Neuronal stem cell (in vitro differentiated cells): ENCODE measurements at places on chromosomes 11 and 22.

DNA sequence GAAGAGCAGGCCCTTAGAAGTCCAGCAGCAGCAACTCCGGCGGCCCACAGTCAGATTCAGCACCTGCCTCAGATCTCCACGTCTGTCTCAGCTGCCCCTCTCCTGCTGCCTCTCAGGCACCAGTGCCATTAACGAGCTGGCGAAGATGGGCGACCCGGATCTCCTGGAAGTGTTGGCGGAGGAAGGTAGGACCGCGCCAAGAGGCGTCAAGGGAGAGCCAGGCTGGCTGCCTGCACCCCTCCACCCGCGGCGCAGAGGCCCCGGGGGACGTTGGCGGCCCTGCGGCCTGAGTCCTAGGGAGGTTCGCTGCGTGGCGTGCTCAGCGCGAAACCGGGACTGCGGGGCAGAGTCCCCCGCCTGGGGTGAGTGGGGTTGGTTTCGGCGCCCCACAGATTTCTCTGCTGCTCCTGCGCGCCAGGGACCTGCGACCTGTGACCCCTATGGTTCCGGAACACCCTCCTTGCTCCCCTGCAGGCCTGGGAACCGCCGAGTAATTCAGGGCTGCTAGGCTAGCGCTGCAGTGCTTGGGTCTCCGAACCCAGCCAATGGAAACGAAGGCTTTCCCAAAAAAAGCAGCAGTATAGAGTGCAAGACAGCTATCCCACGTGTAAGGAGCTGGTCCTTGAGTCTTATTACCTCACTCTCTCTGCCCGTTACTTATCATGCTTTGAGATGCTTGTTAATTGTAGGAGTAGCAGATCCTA is 615 bp downstream of the ANO5 start:
- peak; percentile 47 for DNase-seq

- peak; percentile 37 for DNase-seq
Measured at GRCh38 chr22:41857155-41857859, 24.4 kb downstream of the SREBF2 start.

GRCh38 chr11:72848846-72849466 is 34.7 kb downstream of the ATG16L2 start:
- DNase-seq, result no peak

DNA sequence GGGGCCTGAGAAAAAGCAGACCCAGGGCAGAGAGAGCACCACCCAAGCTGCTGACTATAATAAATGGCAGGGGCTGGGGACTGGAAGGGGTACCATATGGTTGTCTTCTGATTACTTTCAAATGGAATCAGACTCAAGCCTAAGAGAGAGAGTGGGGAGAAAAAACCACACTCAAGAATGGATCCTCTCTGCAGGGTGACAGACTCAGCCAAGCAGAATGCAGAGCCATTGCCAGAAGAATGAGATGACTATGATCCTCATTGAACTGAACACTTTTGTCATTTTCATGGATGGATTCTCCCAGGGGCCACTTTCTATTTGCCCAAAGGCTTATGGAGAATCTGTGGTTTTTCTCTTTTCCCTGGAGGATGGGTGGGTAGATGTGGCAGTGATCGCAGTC is 8.7 kb downstream of the UBASH3B start:
- no peak for DNase-seq

GRCh38 chr22:39880722-39881121 is 12.8 kb downstream of the ENTHD1 start:
- DNase-seq, result no peak

DNA sequence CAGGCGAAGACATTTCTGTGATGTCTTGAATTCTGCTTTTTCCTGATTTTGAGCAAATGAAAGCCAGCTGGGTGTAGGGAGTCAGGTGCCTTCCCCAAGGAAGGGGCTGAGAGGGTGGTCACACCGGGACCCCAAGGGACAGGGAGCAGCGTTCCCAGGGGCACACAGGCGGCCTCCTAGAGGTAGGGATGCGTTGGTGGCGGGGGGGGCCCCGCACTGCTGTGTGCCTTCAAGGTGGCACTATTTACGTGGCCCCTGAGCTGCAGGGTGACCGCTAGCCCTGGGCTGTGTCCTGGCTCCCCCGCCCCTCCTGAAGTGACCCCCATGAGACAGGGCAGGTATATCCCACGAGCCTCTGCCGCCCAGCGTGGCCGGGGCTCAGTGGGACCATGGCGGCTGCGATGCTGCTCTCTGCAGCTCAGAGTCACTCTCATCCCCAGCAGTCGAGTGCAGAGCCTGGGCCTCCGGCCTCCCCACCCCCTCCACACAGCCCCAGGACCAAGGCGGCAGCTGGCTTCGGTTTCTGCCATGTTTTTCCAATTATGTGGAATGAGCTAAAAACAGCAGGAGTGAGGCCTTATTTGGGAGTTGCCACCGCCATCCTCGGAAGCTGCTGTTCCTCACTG is 60.9 kb downstream of the LRP5 start:
- no peak for DNase-seq

DNA sequence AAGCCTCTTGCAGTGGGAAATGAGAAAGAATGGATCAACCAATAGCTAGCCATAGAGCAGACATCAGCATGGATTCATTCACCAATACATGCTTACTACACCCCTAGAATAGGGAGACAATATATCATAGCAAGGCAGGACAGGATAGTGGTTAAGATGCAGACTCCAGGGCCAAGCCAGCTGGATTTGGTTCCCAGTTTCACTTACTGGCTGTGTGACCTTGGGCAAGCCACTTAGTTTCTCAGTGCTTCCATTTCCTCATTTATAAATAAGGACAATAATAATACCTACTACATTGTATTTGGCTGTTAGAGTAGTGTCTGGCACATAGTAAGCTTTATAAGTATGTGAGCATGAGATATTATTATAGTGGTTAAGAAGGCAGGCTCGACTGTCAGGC is 7.1 kb downstream of the DCHS1 start:
- no peak for DNase-seq

- peak; percentile 50 for DNase-seq
Measured at GRCh38 chr22:46542011-46542985, 4.9 kb upstream of the CELSR1 start.

DNA sequence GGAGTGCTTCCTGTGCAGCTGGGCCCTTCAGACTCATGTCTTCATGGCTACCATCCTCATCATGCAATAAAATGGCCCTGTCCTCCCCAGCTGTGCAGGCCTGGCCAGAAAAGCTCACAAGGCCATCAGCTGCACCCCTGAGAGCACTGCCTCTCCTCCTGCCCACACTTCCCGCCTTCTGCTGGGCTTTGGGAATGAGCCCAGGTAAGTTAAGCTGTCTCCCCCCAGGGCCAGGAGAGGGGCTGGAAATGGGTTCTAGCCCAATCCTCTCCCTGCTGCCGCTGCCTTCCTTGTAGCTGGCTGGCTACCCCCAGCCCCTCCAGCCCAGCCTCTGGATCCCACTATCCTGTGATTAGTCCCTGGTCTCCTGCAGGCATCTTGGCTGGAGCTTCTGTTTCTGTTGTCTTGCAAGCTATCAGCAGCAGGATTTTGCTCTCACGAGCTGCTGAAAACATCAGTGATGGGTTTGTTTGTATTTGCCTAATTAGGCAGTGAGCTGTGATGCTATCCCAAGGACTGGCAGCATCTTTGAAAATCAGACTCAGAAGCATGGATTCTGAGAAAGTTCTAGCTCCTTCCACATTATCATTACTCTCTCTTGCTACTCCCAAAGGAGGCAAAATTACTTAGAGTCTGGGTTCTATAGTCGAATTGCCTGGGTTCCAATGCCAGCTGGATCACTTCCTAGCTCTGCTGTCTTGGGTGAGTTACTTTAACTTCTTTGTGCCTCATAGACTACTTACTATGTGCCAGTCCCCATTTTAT is 168.1 kb downstream of the ST3GAL4 start:
- DNase-seq, result no peak

- no peak for DNase-seq
Measured at GRCh38 chr11:47259232-47259977, 1.6 kb downstream of the NR1H3 start.

- no peak for DNase-seq
Measured at GRCh38 chr11:79139900-79140299, 300.9 kb downstream of the TENM4 start.

GRCh38 chr11:2562890-2563212 is 118.0 kb downstream of the KCNQ1 start:
- no peak for DNase-seq

DNA sequence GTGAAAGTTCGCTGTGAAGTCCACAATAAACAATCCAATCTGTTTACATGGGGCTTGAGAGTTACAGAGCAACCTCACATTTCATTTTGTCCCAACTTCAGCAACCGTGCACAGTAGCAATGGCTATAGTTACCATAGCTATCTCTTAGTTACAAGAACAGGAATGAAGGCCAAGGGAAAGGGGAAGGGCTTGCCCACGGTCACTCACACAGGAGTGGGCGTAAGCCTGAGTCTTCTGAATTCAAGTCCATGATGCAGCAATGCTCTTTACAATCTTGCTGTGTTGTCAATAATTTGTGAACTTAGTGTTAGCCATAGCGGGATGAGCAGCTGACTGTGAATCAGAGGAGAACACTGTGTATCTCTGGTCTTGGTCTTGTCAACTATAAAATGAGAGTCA is 102.9 kb downstream of the ADAMTS15 start:
- no peak for DNase-seq

DNA sequence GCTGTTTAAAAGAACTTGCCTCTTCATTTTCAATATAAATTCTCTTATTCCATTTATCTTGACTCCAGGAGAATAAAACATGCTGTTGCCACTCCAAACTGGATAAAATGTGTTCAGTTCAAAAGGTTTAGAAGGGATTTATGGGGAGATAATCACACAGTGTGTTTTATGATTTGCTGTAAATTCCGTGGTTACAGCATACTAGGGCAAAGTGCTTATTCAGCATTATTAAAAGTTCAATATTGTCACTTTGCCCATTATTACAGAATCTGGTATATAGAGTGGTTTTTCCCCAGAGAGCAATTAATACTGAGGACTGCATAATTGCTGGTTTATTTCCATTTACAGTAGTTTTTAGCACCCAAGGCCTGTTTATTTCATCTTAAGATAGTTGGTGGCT is 780.9 kb upstream of the RAG2 start:
- no peak for DNase-seq

GRCh38 chr11:68469122-68469521 is 8.6 kb downstream of the PPP6R3 start:
- no peak for DNase-seq

GRCh38 chr11:44127130-44127529 is 31.7 kb downstream of the EXT2 start:
- no peak for DNase-seq

DNA sequence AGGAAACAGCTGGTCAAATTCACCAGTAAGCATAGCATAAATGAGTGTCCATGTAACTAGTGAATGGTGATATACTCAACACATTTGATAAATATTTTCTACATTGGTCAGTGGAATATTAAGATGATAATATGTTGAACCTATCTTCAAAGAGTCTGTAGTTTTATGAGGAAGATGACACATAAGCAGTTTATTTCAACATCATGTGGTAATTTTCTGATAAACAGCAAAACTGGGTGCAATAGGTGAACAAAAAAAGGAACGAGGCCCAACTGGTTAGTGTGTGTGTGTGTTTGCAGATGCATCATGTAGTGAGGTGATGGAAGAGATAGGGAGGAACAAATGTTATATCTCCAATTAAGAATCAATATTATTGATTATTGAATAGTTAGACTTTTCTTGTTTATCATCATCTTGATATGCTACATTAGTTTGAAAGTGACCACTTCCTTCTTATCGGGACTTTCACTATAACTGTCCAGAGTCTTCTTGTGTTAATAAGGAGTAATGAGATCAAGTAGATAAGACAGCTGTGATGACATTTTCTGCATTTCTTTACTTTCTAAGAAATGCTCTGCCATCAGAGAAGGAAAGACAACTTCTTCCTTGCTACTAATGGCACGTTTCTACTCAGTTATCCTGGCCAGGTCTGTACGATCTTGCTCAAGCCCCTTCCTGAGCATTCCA is 270.7 kb downstream of the ETS1 start:
- DNase-seq, result no peak

DNA sequence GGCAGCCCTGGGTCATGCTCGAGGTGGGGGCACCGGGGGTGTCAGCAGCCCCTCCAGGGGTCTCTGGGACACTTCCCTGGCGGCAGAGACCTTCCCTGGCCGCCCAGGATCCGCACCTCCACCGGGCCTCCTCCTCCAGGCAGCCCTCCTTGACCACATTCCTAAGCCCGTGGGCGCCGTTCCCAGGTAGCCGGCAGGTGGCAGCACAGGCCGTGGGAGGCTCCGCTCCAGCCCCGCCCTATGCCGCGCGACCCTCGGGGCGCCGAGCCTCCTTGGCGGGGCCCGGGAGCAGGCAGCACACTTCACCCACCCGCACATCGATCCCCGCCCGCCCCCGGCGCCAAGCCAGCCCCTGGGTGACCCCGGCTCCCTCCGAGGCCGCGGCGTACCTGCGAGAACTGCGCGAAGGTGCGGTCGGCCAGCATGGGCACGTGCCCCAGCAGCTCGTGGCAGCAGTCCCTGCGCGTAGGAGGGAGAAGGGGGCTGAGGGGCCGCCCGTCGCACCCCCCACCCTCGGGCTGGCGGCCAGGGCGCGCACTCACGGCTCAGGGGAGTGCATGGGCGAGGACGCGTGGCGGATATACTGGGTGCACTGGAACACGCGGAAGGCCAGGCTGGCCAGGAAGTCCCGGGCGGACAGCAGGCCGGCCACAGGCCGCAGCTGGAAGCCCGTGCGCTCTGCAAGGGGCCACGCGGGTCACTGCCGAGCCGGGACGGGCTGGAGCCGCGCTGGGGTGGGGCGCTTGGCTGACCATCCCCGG is 5.3 kb upstream of the INS start:
- DNase-seq, result no peak

DNA sequence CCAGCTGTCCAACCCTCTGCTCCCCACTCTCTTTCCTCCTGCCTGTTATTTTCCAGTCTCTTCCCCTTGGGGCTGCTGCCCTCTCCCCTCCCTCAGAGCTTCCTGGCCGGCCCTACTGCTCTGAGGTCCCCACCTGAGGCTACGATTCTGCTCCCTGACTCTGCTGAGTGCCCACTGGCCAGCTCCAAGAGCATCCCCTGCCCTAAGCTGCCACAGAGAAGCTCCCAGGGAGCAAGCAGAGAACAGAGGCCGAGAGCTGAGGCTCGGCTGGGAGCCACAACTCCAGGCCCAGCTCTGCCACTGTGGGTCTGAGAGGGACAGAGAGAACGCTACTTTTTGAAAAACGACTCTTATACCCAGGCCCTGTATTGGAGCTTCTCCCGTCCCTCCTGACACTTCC is 61.1 kb downstream of the CHRDL2 start:
- no peak for DNase-seq

- no peak for DNase-seq
Measured at GRCh38 chr11:113419454-113420003, 31.9 kb downstream of the ANKK1 start.

- peak; percentile 83 for DNase-seq
Measured at GRCh38 chr11:22337596-22338485, at the start of gene SLC17A6. Gene SLC17A6 (plus strand): TSS chr11:22338381. CDS start chr11:22338534, 153 bp downstream.
